ENCODE measurements at places on chromosomes 7 and 10. TPM values are rescaled to one million over a fixed set of nuclear protein-coding genes. Genes with fewer than 3 reads are reported as not detected.

CALHM3 gene
- polyA plus RNA-seq = not detected

DNA sequence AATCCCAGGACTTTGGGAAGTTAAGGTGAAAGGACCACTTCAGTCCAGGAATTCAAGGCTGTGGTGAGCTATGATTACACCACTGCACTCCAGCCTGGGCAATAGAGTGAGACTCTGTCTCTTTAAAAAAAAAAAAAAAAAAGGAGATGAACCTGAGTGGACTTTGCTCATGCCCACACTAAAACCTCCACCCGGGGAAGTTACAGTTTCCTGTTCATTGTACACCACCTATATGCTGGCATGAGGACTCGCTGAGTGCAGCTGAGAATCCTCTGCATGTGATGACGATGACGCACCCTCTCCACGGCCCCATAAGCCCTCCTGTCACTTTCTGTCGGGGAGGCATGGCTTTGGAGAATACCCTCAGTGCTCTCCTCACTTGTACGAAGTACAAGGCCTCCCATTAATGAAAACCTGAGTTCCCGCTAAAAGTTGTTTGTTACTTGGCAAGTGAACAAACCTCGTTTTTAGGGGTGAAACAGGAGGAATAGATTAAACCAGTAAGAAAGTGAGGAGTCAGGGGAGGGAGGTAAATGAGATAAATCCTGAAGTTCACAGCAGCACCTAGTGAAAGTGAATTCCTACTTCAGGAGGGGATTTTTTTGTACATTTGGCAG is 15.9 kb downstream of the TMEM176B start:
- no peak for DNase-seq

DNA sequence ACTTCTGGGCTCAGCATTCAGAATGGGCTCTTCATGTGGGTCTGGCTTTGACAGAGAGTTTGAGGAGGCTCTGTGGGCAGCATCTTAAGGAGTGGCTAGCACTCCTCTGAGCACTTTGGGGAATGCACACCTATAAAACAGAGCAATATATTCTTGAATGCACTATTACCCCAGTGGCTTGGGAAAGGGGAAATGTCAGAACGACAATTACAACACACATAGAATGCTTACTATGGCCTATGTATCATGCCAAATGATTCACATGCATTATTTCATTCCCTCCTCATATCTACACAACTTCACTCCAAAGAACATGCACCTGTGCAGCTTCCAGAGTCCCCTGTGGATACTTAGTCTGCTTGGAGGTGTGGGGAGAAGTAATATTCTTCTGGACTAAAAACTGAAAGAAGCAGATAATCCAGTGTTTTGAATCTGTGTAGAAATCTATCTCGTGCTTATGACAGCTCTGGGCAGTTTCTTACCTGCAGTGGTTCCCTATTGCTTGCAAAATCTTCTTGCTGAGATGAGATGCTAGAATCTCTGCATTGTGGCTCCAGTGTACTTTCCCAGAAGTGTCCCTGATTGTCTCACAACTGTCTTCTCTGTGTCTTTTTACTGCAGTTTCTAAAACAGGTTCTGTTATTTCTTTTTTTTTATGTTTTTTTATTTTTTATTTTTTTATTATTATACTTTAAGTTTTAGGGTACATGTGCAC is 5.5 kb upstream of the MGAM start:
- no peak for DNase-seq

TMEM176A gene
- polyA plus RNA-seq = 1.5 TPM

DNA sequence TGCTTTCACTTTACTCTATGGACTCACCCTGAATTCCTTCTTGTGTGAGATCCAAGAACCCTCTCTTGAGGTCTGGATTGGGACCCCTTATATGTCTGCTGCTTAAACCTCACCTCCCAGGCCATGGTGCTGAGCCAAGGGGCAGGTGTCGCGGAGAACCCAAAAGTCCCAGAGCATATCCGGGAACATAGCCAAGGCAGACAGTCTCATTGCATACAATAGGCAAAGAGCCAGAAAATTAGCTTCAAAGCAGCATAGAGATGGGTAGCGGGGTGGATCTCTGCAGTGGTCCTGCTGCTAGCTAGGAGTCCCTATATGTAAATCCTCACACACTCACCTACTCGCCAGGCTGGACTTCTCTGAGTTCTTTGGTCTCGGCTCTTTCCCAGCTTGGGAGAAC is 5.5 kb downstream of the CCL24 start:
- no peak for DNase-seq

UNCX gene
- not detected for polyA plus RNA-seq

PTF1A gene
- polyA plus RNA-seq = not detected

- DNase-seq = no peak
Measured at GRCh38 chr10:127498087-127498486, 51.0 kb upstream of the NPS start.

GRCh38 chr10:109454691-109455090 is 468.6 kb downstream of the XPNPEP1 start:
- DNase-seq = no peak

DNA sequence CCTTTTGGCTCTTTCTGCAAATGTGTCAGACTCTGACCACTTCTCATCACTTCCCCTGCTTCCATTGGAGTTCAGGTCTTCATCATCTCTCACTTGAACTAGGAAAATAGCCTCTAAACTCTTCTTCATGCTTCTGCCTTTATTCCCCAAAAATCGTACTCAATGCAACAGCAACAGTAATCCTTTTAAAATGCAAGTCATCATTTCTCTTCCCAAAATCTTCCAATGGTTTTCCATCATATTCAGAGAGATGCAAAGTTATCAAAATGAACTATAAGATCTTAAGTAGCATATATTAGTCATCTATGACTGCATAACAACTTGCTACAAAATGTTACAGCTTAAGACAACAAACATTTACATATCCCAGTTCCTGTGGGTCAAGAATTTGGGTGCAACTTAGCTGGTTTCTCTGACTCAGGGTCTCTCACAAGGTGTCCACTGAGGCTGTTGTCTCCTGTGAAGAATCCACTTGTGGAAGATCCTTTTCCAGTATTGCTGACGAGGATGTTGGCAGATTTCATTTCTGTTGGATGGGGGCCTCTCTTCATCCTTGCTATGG is 31.0 kb upstream of the ETV1 start:
- DNase-seq = no peak

- DNase-seq = no peak
Measured at GRCh38 chr10:27861781-27862180, 116.2 kb upstream of the MKX start.

DNA sequence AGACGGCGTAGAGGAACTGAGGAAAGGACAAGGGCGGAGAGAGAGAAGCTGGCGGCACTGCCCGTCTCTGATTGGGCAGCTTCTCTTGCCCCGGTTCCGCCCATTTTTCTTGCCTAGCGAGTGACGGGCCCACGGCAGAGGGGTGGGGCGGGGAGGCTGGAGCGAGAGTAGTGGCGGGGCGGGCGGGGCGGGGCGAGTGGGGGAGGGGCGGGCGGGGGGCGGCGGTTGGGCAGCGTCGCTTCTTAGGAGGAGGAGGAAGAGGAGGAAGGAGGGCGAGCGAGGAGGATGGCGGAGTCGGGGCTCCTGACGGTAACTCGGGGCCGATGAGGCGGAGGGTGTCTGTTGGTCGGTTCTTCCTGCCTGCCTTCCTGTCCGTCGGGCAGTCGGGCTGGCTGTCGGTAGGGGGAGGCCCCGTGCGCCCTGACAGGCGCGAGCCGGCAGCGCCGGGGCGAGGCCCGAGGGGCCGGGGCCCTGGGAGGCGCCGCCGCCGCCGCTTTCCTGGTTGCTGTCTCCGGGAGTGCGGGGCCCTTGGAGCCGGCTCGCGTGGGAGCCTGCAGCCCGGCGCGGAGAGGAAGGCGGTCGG is at the start of gene SHOC2:
TSS of gene SHOC2 (plus strand) at position 256 of the 583 bp plus-strand sequence. CDS start 44,755 bp downstream, outside the sequence.
- peak; percentile 20 for DNase-seq

DNA sequence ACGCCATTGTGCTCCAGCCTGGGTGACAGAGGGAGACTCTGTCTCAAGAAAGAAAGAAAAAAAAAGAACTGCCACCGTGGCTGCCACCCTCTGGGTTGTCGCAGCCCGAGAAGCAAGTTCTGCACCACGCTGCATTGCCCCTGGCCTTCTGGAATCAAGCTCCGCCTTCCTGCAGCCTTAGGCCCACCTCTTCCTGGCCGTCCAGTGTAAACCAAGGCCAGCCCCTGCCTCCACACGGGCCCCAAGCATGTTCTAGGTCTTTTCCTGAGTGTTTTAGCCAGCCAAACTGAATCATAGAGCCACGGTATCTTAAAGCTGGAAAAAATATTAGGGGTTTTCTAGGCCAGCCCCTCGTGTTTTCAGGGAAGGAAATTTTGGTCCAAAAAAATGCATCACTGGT is 188.9 kb downstream of the CCDC3 start:
- DNase-seq = no peak

DNA sequence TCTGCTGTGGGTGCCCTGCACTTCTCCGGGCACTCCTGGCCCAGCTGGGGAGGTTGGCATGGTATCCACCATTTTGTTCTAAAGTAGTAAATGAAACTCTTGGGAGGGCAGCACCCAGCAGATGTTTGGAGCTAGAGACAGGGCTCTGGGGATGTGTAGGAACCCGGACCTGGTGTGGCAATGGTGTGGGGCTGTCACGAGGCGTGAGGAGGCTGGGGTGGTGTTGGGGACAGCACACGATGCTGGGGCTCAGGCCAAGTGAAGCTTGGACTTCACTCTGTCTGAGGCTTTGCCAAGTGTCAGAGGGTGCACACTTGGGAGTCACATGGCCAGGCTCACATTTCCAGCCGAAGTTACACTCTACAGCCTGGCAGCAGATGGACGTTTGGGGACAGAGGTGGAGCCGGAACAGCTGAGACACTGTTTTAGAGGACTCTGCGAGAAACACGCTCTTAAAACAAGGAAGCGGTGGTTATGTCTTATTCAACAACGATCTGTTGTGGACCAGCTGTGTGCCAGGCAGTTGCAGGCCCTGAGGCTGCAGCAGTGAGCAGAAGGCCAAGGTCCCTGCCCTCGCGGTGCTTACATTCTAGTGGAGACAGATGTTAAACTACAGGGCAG is 118.2 kb downstream of the CUX1 start:
- DNase-seq = no peak

DNA sequence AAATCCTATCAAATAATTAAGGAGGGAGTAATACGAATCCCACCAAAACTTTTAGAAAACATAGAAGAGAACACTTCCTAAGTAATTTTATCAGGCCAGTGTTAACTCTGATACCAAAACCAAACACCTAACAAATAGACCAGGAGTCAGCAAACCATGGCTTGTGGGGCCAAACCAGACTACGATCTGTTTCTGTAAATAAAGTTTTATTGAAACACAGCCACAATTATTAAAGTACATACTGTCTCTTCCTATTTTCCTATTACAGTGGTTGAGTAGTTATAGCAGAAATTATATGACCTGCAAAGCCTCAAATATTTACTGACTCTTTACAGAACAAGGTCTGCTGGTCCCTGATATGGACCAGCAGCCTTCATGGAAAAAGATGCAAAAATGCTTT is 73.1 kb upstream of the ELN start:
- DNase-seq = no peak

DNA sequence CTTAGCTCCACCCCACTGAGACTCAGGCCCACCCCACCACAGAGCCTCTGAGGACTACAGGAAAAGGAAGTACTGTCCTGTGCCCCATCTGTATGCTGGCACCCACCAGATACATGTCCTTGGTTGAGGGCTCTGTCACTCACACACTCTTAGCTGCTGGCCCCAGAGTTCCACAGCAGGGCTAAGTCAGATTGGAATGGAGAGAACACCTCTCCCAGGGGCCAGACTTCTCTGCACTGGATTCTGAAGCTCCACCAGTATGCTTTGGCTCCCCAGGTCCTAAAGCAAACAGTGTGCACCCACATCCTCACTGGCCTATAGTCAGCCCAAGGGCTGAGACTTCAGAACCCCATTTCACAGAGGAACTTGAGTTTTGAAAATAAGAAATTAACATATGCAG is 103.2 kb upstream of the PPP2R2D start:
- DNase-seq = no peak

DNA sequence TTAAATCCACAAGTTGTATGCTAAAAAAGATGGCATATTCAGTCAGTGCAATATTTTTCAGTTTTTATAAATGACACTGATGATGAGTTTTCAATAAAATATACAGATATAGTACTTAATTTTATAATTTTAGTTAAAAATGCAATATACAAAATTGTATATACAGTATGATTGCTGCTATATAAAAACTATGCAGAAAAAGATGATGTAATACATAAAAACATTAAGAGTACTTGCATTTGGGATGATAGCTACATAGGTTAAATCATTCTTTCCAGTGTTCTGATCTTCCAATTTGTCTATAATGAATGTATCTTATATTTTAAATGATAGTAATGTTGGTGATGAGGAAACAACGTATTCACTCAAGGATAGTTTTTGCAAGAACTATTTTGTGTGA is 92.0 kb upstream of the RPA3 start:
- no peak for DNase-seq

DNA sequence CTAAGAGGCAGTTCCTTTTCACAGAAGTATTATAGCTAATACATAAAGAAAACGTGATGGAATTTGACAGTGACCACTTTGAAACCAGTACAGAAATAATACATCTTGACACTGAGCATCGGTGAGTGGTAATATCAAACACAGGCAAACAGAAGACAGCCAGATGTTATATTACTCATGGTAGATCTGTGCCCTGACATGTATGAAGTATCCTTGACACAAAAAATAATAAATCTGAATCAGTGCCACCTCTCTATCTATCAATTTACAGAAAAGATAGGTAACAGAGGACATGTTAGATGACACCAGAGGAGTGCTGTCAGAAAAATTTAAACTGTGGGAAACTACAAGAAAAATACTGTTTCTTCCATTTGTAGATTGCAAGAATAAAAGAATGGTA is 217.4 kb upstream of the POT1 start:
- no peak for DNase-seq

MOGAT3 gene
- polyA plus RNA-seq = not detected

RARRES2 gene
- polyA plus RNA-seq = 7.0 TPM

CCDC7 gene
- 1.9 TPM for polyA plus RNA-seq

DNA sequence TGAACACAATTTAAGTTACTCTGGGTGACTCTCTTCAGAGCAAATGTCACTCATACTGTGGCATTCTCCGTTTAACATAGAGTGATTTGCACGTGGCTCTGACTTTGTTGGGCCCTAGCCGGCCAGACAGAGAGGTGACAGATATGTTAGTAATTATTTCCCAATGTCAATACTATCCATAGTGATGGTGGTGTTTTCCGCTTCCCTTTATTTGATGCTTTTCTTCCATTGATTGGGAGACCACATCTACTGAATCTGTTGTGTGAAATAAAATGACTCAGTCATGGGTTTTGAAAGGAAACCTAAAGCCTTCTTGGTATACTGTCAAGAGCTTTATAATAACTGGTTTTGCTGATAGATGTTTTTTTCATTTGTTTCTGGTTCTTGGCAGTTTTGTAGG is 7.4 kb downstream of the AVL9 start:
- DNase-seq = no peak

- no peak for DNase-seq
Measured at GRCh38 chr10:13346283-13347042, 1.6 kb downstream of the SEPHS1 start.

GRCh38 chr7:104962781-104963180 is 51.2 kb upstream of the KMT2E start:
- no peak for DNase-seq

LANCL2 gene
- 18.0 TPM for polyA plus RNA-seq

- DNase-seq = no peak
Measured at GRCh38 chr7:134948736-134949135, 37.6 kb upstream of the AGBL3 start.

GRCh38 chr7:151290355-151290760 is 41.9 kb upstream of the SMARCD3 start:
- no peak for DNase-seq

- DNase-seq = peak; percentile 59
Measured at GRCh38 chr10:102399217-102400021, 3.9 kb downstream of the NFKB2 start.
